ENCODE measurements at places on chromosomes 6 and 20. TPM values are rescaled to one million over a fixed set of nuclear protein-coding genes. Genes with fewer than 3 reads are reported as not detected.

Gene NKAPL
- not detected for total RNA-seq

Gene TFAP2B
- total RNA-seq, result 27.5 TPM

Gene EPPIN
- not detected for total RNA-seq

Gene BPIFB4
- total RNA-seq, result not detected

Gene GOPC
- 27.6 TPM for total RNA-seq

Gene DEFB129
- total RNA-seq, result not detected

Gene RIPOR3
- 0.11 TPM for total RNA-seq

Gene COL9A1
- total RNA-seq, result not detected

Gene CCHCR1
- total RNA-seq, result 16.7 TPM

Gene TXLNB
- 0.08 TPM for total RNA-seq

Gene GINS1
- total RNA-seq, result 5.8 TPM

Gene PTCRA
- total RNA-seq, result not detected

Gene TRIM15
- not detected for total RNA-seq

Gene ADGRB3
- total RNA-seq, result 8.9 TPM

Gene PMEPA1
- 28.2 TPM for total RNA-seq

Gene IL20RA
- not detected for total RNA-seq

Gene NRSN1
- not detected for total RNA-seq

Gene LYRM2
- 34.4 TPM for total RNA-seq

Gene ARMH2
- total RNA-seq, result not detected

Gene BCL2L1
- 69.4 TPM for total RNA-seq

Gene PROKR2
- not detected for total RNA-seq

Gene NUP43
- total RNA-seq, result 36.8 TPM

Gene VSX1
- total RNA-seq, result not detected

Gene HRH3
- not detected for total RNA-seq

Gene TFAP2A
- total RNA-seq, result 59.6 TPM

Gene PDYN
- not detected for total RNA-seq

Gene ZBTB46
- total RNA-seq, result 20.9 TPM

Gene ID4
- total RNA-seq, result 46.8 TPM

Gene NHLRC1
- total RNA-seq, result 1.5 TPM

Gene DYNLT1
- total RNA-seq, result 116 TPM

Gene GPLD1
- total RNA-seq, result 2.4 TPM

Gene IRF4
- total RNA-seq, result not detected

Gene SAPCD1
- 2.5 TPM for total RNA-seq

Gene C4A
- total RNA-seq, result 13.5 TPM

Gene MAPK13
- 1.6 TPM for total RNA-seq

Gene HIVEP2
- 39.2 TPM for total RNA-seq

Gene FAM50B
- 0.37 TPM for total RNA-seq

Gene LINC00237
- not detected for total RNA-seq

Gene MTG2
- 30.7 TPM for total RNA-seq

Gene MEI4
- not detected for total RNA-seq

Gene PPP1R14C
- total RNA-seq, result 0.46 TPM
